ENCODE measurements at places on chromosomes 12 and 14.
A peak's percentile ranks its signal among the peaks of the same experiment; 100 is the strongest.

DNA sequence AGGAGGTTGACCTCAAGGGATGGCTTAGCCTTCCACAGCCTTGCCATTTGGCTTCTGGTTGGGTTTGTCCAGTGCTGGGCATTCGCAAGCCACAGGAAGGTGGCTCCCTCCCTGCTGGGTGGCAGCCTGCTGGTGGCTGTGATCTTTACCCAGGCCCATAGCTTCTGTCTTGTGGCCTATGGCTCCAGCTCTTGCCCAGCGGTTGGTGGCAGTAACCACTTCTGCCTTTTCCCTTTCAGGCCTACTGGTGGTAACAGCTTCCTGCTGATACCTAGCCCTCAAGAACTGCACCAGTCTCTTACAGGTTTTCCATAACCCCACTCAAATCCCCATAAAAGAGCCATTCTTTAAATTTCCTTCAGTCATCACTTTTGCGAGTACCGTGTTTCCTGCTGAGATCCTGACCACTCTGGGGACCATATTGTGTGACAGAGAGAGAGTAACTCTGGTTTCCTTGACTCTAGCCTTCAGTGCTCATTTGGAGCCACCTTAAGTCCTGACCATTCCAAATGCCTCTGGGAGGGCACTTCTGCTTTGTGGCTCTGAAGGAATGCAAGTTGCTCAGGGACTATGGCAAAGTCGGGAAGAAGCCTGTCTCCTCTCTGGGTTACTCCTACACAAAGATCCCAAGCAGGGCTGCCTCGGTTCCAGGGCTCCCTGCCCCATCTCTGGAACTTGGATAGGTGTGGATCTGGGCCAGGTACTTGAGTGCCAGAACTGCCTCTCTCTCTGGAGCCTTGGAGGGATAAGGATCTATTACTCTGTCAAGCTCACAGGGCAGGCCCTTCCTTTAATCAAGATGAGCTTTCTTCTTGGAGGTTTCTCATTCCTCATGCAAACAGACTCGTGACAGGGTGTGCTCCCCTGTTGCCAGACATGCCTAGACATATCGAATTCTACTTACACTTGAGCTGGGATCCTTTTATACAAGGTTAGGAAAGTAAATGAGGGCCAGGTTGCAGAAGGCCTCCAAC is 2.9 kb upstream of the NYNRIN start:
- DNase-seq = peak; percentile 83

- DNase-seq = no peak
These were observed 38.1 kb downstream of the SMOC1 start for GRCh38 chr14:69917287-69917686.

DNA sequence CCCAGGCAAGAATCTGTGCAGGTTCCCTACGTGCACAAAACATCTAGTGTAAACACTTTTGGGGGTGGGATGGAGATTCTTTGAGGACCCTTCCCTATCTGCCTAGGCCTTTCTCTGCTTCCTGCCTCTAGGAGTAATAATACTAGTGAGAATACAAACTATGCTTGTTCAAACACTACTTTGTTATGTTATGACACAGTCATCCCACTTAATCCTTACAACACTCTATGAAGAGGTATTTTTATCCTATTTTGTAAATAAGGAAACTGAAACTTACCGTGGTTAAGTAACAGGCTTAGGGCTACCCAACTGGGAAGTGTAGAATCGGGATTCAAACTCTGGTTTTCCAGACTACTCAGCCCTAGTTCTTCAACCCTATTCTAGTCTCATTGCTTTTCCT is 96.5 kb downstream of the KCNA5 start:
- peak; percentile 5 for DNase-seq

- DNase-seq = no peak
These were observed 74.0 kb downstream of the SPTSSA start for GRCh38 chr14:34387974-34388516.
